Activated T-cell treated with anti-CD3 and anti-CD28 coated beads, Interleukin-2, amount 50 U/mL, for 1 hour (primary cell): ENCODE measurements at places on chromosomes 2 and 18.

DNA sequence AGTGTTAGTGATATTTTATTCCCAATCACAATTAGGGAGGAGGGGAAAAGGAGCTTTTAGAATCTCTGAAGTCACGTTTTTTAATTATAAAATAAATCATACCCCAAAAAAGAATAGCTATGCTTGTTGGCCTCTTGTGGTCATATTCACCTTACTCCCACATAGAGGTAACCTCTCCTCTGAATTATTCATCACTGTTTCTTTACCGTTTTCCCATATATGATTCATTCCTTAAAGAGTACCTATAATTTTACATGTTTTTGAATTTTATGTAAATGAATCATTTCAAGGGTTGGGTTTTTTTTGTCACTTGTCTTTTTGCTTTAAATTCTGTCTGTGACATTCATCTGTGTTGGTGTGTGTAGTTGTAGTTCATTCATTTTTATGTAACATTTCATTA is 110.6 kb upstream of the CD302 start:
- DNase-seq: no peak

GRCh38 chr2:128780434-128781080 is 461.9 kb upstream of the HS6ST1 start:
- DNase-seq: no peak

DNA sequence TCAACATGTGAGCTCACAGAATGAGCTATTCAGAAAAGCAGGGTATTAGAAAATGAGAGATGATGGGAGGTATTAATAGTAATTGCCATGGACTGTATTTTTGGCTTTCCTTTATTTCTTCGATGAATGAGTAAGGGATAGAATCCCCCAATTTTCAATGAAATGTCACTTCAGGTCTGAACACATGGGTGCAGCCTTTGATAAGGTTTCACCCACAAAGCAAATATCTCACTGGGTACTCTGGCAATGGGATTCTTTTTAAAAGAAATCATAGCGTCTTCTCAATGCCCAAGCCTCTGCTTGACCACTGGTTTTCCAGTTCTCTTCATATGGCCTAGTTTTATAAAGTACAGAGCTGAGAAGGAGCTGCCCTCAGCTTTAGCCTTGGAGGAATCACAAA is 610.5 kb upstream of the FANCL start:
- DNase-seq: no peak

DNA sequence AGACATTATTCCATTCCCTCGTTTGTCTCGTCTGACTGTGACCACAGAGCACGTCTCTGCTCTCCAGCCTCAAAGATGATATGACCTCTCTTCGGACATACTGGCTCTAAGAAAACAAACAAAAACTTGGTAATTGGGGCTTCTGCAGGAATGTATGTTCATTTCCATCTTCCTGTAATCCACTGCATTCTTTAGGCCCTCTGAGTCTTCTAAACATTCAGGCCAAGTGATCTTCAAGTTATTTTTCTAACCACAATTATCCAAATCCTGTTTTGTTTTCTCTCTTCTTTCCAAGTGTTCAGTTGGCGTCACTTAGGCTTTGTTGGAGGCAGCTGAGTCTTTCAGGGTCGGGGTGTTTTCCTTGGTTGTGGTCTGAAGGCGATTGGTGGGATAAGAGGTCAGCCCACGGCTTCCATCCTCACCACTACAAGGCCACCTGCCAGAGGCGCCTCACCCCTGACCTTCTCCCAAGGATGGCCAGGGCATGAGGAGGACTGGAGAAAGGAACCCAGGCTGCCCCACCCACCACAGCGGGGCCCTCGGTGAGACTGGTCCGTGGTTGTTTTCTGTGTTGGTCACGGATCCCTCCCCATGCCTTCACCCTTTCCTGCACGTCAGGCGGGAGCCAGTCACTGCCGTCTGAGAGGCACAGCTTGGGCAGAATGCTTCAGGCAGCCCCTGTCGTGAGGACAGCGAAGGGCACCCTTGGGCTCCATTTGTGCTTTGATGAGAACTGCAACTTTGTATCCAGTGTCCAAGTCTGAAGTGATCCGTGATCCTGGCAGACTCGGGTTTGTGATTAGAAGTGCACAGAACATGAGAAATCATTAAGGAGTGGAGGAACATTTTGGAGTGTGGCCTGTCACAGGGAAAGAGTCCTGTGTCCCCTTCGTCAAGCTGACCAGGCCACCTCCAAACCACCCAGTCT is 88.6 kb upstream of the FHL2 start:
- DNase-seq: no peak

GRCh38 chr2:43269074-43269572 is 42.7 kb upstream of the ZFP36L2 start:
- DNase-seq: no peak

DNA sequence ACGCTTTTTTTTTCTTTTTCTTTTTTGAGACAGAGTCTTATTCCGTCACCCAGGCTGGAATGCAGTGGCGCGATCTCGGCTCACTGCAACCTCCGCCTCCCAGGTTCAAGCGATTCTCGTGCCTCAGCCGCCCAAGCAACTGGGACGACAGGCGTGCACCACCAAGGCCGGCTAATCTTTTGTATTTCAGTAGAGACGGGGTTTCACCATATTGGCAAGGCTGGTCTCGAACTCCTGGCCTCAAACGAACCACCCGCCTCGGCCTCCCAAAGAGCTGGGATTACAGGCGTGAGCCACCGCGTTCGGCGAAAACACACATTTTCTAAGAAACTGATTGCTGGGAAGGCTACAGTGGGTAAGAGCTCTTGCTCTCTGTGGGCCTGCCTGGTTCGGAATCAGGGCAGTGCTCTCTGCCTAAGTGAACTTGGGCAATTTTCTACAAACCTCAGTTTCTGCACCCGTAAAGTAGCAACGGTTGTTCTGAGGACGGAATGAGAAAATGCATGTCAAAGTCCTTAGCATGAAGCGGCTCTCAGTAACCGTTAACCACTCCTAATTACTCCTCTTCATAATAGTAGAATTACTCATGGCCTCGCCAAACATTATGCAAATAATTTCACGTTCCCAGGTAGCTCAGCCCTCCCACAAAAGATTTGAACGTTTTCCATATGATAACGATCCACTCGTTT is 1.0 kb upstream of the PMAIP1 start:
- DNase-seq: no peak
